ENCODE measurements at places on chromosomes 6 and 20. TPM values are rescaled to one million over a fixed set of nuclear protein-coding genes. Genes with fewer than 3 reads are reported as not detected.

COX4I2 gene
- not detected for total RNA-seq

PIGU gene
- 20.2 TPM for total RNA-seq

PRND gene
- total RNA-seq = not detected

ALDH8A1 gene
- 0.69 TPM for total RNA-seq

BANF2 gene
- total RNA-seq = not detected

FRMD1 gene
- total RNA-seq = not detected

GRIK2 gene
- total RNA-seq = 24.4 TPM

CASS4 gene
- total RNA-seq = under 0.01 TPM

EGFL8 gene
- total RNA-seq = 56.8 TPM

FBXO5 gene
- 14.5 TPM for total RNA-seq

BTN1A1 gene
- not detected for total RNA-seq

ABT1 gene
- total RNA-seq = 14.0 TPM

HNF4A gene
- total RNA-seq = 0.33 TPM

SOX18 gene
- 0.34 TPM for total RNA-seq

PMEPA1 gene
- total RNA-seq = 8.0 TPM

HLA-DRB5 gene
- 2.2 TPM for total RNA-seq

RBBP8NL gene
- total RNA-seq = not detected

RIPOR2 gene
- 3.4 TPM for total RNA-seq

CLIC5 gene
- total RNA-seq = not detected

SAMD3 gene
- not detected for total RNA-seq

LSM14B gene
- 33.5 TPM for total RNA-seq

LHFPL5 gene
- not detected for total RNA-seq

VSX1 gene
- total RNA-seq = not detected

KCNK17 gene
- total RNA-seq = not detected

PLTP gene
- 52.0 TPM for total RNA-seq

NNAT gene
- total RNA-seq = 0.36 TPM

CRIP3 gene
- 0.73 TPM for total RNA-seq

MOG gene
- total RNA-seq = not detected

PNLDC1 gene
- not detected for total RNA-seq

IPCEF1 gene
- total RNA-seq = 0.36 TPM

KHDC1L gene
- total RNA-seq = not detected

TPBG gene
- total RNA-seq = 4.7 TPM

FAM209B gene
- not detected for total RNA-seq

CST1 gene
- total RNA-seq = not detected

WFDC12 gene
- total RNA-seq = not detected

SLA2 gene
- under 0.01 TPM for total RNA-seq

TRMT11 gene
- 18.3 TPM for total RNA-seq

APOM gene
- 0.62 TPM for total RNA-seq

MLN gene
- not detected for total RNA-seq

ZNF391 gene
- total RNA-seq = 1.8 TPM

COL10A1 gene
- total RNA-seq = not detected

SLC22A1 gene
- 0.33 TPM for total RNA-seq

NR2E1 gene
- under 0.01 TPM for total RNA-seq

GMPR gene
- 129 TPM for total RNA-seq

C20orf141 gene
- not detected for total RNA-seq

PXMP4 gene
- total RNA-seq = 6.9 TPM

SRSF12 gene
- 1.4 TPM for total RNA-seq

WFDC5 gene
- total RNA-seq = not detected

BPIFB4 gene
- not detected for total RNA-seq

OPRM1 gene
- not detected for total RNA-seq

WFDC10B gene
- total RNA-seq = not detected

IRF4 gene
- 204 TPM for total RNA-seq

PDYN gene
- total RNA-seq = not detected

CD83 gene
- 8.9 TPM for total RNA-seq

KCNQ5 gene
- 16.0 TPM for total RNA-seq

CLPSL2 gene
- total RNA-seq = not detected

PM20D2 gene
- total RNA-seq = 3.8 TPM

HLA-DRB1 gene
- total RNA-seq = 8.9 TPM
